ENCODE measurements at places on chromosomes 12 and 14. TPM values are rescaled to one million over a fixed set of nuclear protein-coding genes. Genes with fewer than 3 reads are reported as not detected.

- no peak for DNase-seq
- H3K36me3 ChIP-seq, result no peaks in the 10 kb centered on the region
- no peak overlapping the region for H3K4me3 ChIP-seq
- H3K27ac ChIP-seq, result no peak overlapping the region
Measured at GRCh38 chr14:74634481-74634880, 22.4 kb upstream of the LTBP2 start.

- DNase-seq, result no peak
- no peaks in the 10 kb centered on the region for H3K36me3 ChIP-seq
- no peaks in the 10 kb centered on the region for H3K27me3 ChIP-seq
- peak overlapping the region; percentile 92 for H3K27ac ChIP-seq
Measured at GRCh38 chr12:124506145-124506831, 61.1 kb downstream of the NCOR2 start.

DNA sequence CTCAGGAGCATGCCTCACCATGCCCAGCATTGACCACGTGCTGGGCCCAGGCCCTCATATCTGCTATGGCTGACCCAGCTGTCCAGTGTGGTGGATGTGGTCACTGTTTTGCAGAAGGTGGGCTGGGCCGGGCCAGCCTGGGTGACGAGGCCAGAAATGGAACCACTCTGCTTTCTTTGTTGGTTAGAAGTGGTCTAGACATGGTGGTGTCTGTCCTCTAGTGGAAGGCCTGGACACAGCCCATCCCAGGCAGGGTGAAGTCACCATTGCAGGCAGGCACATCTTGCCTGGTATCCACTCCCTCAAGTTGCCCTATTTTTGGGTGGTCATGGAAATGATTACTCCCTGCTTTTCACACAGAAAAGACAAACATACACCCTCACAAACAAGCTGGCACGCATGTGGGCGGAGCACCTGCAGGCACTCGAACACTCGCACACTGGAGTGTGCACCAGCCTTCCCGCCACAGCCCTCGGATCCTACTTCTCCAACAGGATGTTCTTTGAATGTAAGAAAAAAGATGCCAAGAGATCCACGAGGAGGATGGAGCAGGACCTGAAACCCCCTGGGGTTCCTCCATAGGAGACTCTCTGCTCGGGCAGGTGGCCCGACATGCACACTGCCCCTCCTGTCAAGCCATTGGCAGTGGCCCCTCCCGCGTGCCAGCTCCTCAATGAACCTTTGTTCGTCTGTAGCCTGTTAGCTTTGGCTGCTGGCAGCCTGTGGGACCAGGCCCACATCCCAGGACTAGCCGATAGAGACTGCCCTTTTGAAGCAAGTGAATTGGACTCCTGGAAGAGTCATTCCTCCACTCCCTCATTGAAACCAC is 38.4 kb downstream of the MLXIP start:
- no peak overlapping the region for H3K4me3 ChIP-seq
- H3K27ac ChIP-seq, result no peak overlapping the region
- no peak for DNase-seq
- no peaks in the 10 kb centered on the region for H3K36me3 ChIP-seq

DNA sequence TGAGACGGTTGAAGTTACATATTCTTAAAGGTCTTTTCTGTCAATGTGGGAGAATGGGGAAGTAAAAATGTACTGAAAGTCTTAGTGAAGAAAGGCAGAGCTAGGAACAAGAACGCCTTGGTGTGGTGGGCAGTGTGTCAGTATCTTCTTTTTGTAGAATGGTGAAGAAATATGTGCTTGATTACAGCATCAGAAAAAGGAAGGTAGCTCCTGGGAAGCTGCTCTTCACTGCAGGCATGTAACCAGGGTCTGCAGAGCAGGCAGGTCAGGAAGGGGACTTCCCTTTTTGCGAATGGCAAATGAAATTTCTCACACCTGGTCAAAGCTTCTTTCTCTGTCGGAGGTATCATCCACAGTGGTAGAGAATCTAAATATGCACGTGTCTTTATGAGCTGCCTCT is 226.2 kb downstream of the ADAMTS20 start:
- H3K27ac ChIP-seq, result no peak overlapping the region
- no peak overlapping the region for H3K4me3 ChIP-seq
- no peaks in the 10 kb centered on the region for H3K4me1 ChIP-seq
- no peaks in the 10 kb centered on the region for H3K36me3 ChIP-seq
- no peaks in the 10 kb centered on the region for H3K27me3 ChIP-seq

- no peaks in the 10 kb centered on the region for H3K27me3 ChIP-seq
- H3K27ac ChIP-seq, result no peak overlapping the region
- no peaks in the 10 kb centered on the region for H3K4me1 ChIP-seq
- DNase-seq, result no peak
Measured at GRCh38 chr12:38385486-38385885, 68.9 kb downstream of the ALG10B start.

DNA sequence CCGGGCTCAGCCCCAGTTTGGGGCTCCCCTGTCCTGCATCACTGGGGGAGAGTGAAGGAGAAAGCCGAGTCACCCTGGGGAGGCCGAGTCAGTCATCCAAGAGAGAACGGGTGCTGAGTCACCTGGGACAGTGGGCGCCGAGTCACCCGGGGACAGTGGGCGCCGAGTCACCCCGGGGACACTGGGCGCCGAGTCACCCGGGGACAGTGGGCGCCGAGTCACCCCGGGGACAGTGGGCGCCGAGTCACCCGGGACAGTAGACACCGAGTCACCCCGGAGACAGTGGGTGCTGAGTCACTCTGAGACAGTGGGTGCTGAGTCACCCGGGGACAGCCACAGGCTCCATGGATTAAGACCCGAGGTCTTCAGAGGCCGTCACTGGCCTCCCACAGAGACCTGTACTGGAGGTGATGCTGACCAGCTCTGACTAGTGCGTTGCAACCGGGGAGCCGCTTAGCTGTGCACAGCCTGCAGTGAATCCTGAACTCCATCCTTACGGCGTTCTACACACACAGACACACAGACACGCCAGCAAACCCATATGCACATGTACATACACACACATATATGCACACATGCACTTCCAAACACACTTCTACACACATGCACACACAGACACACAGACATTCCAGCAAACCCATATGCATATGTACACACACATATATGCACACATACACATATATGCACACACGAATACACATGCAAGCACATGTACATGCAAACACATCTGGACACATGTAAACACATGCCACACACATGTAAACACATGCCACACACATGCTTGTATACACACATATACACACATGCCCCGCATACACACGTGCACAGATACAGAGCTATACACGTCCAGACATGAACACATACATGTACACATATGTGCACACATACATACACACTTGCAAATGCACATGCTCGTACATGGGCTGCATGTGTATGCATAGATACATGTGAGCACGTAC is 64.9 kb upstream of the GALNT9 start:
- H3K36me3 ChIP-seq, result no peaks in the 10 kb centered on the region
- H3K4me1 ChIP-seq, result no peaks in the 10 kb centered on the region
- DNase-seq, result no peak
- H3K4me3 ChIP-seq, result no peak overlapping the region

DNA sequence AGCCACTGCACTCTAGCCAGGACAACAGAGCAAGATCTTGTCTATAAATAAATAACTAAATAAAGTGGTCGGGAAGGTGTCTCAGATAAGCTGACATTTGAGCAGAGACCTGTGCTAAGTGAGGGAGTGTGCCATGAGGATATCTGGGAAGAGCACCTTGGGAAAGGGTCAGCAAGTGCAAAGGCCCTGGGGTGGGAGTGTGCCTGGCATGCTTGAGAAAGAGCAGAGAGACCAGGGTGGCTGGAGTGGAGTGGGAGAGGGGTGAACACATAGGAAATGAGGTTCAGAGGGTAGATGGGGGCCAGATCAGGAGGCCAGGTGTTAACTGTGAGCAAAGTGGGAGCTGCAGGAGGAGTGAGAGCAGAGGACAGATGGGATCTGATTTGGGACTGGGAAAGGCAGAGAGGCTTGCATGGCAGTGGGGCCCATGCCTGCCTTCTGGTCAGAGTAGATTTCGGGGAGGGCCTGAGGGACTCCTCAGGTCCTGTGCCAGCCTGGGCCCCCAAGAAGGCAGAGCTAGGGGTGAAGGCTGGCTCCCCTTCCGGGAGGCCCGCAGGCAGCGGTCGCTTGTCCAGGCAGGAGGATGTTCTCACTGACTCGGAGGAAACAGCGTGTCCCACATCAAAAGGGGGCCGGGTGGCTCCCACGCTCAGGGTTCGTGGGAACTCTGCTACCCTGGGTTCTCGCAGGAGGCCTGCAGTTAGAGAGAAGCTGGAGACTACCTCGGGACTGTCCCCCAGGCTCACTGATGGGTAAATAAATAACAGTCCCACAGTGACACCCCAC is 32.6 kb downstream of the DTX1 start:
- no peaks in the 10 kb centered on the region for H3K36me3 ChIP-seq
- no peak overlapping the region for H3K4me3 ChIP-seq
- H3K27ac ChIP-seq, result no peak overlapping the region
- no peaks in the 10 kb centered on the region for H3K27me3 ChIP-seq

DNA sequence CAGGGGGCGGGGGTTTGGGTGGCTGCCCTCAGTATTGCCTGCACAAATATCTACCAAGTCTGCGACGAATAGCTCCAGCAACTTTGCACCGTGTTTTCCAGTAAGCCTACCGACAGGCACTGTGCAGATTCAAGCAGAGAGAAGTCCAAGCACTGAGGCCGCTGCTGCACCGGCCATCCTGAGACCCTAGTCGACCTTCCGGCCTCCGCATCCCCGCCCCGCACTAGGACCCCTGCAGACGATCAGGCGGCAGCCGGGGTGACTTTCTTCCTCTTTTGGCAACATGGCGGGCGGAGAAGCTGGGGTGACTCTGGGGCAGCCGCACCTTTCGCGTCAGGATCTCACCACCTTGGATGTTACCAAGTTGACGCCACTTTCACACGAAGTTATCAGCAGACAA is at the start of gene EIF2S3B:
TSS of gene EIF2S3B (plus strand) at position 271 of the 400 bp plus-strand sequence. CDS start at position 284, 13 bp downstream.
- H3K27me3 ChIP-seq, result no peaks in the 10 kb centered on the region
- no peak for DNase-seq
- H3K36me3 ChIP-seq, result no peaks in the 10 kb centered on the region
- H3K4me3 ChIP-seq, result no peak within 1 kb of the TSS

- H3K4me1 ChIP-seq, result peaks cover 25% of the 10 kb centered on the region
- no peaks in the 10 kb centered on the region for H3K27me3 ChIP-seq
- no peaks in the 10 kb centered on the region for H3K36me3 ChIP-seq
- peak overlapping the region; percentile 28 for H3K4me3 ChIP-seq
- peak overlapping the region; percentile 96 for H3K27ac ChIP-seq
Measured at GRCh38 chr14:50001151-50001998, 108.5 kb downstream of the ARF6 start.

EIF2S3B gene
- total RNA-seq, result not detected

SHMT2 gene
- total RNA-seq, result 37.9 TPM

PGAM5 gene
- total RNA-seq, result 38.0 TPM

NR2C1 gene
- 47.7 TPM for total RNA-seq

POTEM gene
- not detected for total RNA-seq

TMEM229B gene
- 0.64 TPM for total RNA-seq

KLRD1 gene
- 2.5 TPM for total RNA-seq

COL2A1 gene
- 1.6 TPM for total RNA-seq

HOXC5 gene
- 0.73 TPM for total RNA-seq
